ENCODE measurements at places on chromosomes 6 and 20. TPM values are rescaled to one million over a fixed set of nuclear protein-coding genes. Genes with fewer than 3 reads are reported as not detected.

GRCh38 chr6:159462431-159462830 is 230.6 kb downstream of the SOD2 start:
- no peak for DNase-seq

- DNase-seq = no peak
Measured at GRCh38 chr20:60049601-60050000, 91.4 kb downstream of the CDH26 start.

DNA sequence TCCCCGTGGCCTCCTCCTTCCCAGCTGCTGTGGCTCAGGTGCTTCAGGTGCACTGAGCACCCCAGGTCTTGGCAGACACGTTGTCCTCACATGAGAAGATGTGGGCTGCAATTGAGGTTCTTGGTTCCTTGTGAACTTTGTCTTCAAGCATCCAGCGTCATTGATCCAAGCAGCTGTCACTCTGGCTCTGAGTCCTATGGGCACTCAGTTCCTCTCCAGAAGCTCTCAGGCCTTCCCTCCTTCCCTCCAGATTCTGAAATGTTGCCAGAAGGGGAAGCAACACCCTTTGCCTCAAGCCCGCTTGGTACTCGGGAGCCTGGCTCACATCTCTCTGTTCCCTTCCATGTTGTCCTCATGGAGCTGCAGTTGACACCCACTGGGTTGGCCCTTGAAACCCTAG is 8.4 kb upstream of the MRGBP start:
- DNase-seq = no peak

DNA sequence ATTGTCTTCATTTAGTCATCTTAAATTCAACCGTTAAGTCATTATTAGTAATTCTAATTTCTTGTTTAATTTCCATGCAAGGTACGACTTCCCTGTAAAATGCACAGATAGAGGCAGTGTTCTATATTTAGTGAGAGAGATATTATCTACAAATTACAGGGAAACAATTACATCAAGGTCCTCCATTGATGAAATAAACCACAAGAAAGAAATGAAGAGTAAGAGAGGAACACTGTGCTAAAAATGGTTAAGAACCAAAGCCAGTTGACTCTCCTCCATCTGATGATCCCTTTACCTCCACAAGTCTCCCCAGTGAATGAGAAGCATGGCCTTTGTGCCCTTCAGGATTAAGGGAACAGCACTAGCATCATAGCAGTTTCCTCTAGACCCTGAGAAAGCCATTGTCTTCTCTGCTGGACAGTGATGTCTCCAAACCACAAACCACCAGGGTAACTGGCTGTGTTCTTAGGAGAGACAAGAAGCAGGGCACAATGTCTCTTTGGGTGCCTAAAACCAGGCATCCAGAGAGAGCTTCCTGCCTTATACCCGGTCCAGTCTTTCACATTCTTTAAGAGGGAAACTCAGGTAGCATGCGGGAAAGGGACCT is 38.1 kb downstream of the IRF4 start:
- DNase-seq = no peak

Gene RBM39
- polyA plus RNA-seq = 502 TPM

Gene FAM217A
- 1.00 TPM for polyA plus RNA-seq

Gene SLC25A27
- 68.2 TPM for polyA plus RNA-seq

GRCh38 chr20:60410618-60411264 is 452.5 kb downstream of the CDH26 start:
- no peak for DNase-seq

Gene MOXD1
- 57.5 TPM for polyA plus RNA-seq

GRCh38 chr20:17786221-17786718 is 86.5 kb downstream of the BANF2 start:
- no peak for DNase-seq

Gene PGC
- polyA plus RNA-seq = 10.5 TPM

- DNase-seq = no peak
Measured at GRCh38 chr6:35583893-35584688, 71.4 kb upstream of the TULP1 start.

Gene FAM184A
- 123 TPM for polyA plus RNA-seq

- no peak for DNase-seq
Measured at GRCh38 chr6:37588735-37589108, 89.0 kb upstream of the CCDC167 start.

DNA sequence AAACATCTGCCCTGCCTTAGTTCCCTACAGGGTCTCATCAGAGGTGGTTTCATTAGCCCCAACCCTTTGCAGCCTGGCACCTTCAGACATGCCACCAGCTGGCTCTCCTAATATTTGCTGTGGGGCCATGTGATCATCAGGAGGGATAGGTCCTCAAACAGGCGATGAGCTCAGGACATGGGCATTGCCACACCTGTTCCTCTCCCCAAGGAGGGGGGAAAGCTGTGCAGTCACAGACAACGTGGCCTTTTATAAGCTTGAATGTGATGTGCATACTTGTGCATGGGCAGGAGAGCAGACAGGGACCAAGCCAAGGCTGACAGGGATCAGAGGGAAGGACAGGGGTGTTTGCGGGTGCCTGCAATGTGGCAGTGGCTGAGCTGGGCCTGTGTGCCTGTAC is 78.8 kb upstream of the ZNFX1 start:
- DNase-seq = no peak

GRCh38 chr6:125183391-125183790 is 29.8 kb downstream of the TPD52L1 start:
- no peak for DNase-seq

DNA sequence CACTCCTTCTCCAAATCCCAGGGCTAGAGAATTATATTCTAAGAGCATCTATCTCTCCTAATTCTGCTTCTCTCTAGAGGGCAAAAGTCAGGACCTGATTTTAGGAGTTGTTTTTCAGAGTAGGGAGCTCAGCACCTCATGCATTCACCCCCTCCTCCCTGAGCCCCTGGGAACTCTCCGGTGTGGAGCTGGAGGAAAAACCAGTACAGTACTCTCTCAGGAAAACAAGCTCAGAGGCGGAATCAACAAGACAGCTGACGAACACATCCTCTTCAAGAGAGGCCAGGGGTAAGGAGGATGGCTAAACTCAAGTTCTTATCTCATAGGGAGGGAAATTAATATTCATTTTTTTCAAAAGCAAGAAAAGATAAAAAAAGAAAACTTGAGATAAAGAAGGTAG is 120.1 kb upstream of the CDYL start:
- no peak for DNase-seq

All from right lung (tissue), 10 donors.